Testis (tissue), 5 donors: ENCODE measurements at places on chromosomes 5 and 9. TPM values are rescaled to one million over a fixed set of nuclear protein-coding genes. Genes with fewer than 3 reads are reported as not detected.

The PCDHGA12 gene
- total RNA-seq: 11.3 TPM

The LURAP1L gene
- 0.74 TPM for total RNA-seq

The DOK3 gene
- 18.7 TPM for total RNA-seq

The NPR3 gene
- total RNA-seq: 3.2 TPM
